ENCODE measurements at places on chromosomes 2 and 18. TPM values are rescaled to one million over a fixed set of nuclear protein-coding genes. Genes with fewer than 3 reads are reported as not detected.

DNA sequence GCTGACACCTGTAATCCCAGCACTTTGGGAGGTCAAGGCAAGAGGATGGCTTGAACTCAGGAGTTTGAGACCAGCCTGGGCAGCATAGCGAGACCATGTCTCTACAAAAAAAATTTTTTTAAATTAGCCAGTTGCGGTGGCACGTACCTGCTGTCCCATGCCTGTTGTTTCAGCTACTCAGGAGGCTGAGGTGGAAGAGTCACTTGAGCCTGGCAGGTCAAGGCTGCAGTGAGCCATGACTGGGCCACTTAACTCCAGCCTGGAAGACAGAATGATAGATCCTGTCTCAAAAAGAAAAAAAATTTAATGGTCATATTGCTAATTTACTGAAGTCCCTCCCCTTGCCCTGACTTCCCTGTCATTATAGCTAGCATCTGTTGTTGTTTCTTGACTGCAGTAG lies 112.6 kb downstream of the ARHGAP28 start:
- no peak for DNase-seq

GRCh38 chr2:130916438-130916705 lies 79.7 kb downstream of the ARHGEF4 start:
- no peak for DNase-seq

- no peak for DNase-seq
Measured at GRCh38 chr18:44130376-44130942, 550.2 kb upstream of the SETBP1 start.

DNA sequence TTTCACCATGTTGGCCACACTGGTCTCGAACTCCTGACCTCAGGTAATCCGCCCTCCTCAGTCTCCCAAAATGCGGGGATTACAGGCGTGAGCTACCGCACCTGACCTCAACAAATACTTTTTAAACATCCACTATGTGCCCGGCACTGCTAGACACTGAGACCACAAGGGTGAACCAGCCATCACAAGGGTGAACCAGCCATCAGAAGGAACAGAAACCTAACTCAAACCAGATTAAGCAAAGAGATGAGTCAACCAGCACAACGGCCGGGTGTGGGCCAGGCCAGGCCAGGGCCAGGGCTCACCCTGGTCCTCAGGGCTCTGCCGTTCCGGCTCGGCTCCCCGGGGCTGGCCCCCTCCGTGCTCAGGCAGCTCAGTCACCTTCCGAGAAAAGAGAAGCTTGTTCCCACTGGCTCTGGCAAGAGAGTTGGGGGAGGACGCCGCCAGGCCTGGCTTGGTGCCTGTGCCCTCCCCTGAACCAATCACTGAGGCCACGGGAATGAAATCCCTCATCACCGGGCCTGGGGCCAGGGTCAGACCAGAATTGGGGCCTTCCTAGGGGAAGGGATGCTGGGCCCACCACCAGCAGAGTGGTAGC lies 4.4 kb downstream of the TEX44 start:
- no peak for DNase-seq

Gene ABCB11
- total RNA-seq: not detected

Gene RAB27B
- not detected for total RNA-seq

Measured in activated naive CD8-positive, alpha-beta T cell treated with anti-CD3 and anti-CD28 coated beads for 36 hours (primary cell).